ENCODE measurements at places on chromosomes 2 and 18. TPM values are rescaled to one million over a fixed set of nuclear protein-coding genes. Genes with fewer than 3 reads are reported as not detected.

SNORC gene
- 0.55 TPM for total RNA-seq

MYCN gene
- total RNA-seq = 55.0 TPM

KCNG2 gene
- 1.9 TPM for total RNA-seq

CHRND gene
- 3.9 TPM for total RNA-seq

EHD3 gene
- 13.4 TPM for total RNA-seq

RFX8 gene
- 1.5 TPM for total RNA-seq

ADAM23 gene
- total RNA-seq = 9.5 TPM

LYPD6B gene
- 6.8 TPM for total RNA-seq

ASB18 gene
- not detected for total RNA-seq

SPC25 gene
- total RNA-seq = 13.1 TPM

HOXD4 gene
- total RNA-seq = 0.33 TPM

LOXHD1 gene
- 0.77 TPM for total RNA-seq

SLC4A3 gene
- total RNA-seq = 9.8 TPM

GPR45 gene
- not detected for total RNA-seq

LBX2 gene
- not detected for total RNA-seq

TMEM247 gene
- total RNA-seq = not detected

RAB6D gene
- 0.55 TPM for total RNA-seq

SKOR2 gene
- 1.2 TPM for total RNA-seq

HDAC4 gene
- total RNA-seq = 70.1 TPM

KIAA2012 gene
- not detected for total RNA-seq

SCG2 gene
- 9.6 TPM for total RNA-seq

FOXD4L1 gene
- total RNA-seq = not detected

COL3A1 gene
- total RNA-seq = 7,166 TPM

ARHGAP15 gene
- total RNA-seq = 20.8 TPM

CCDC68 gene
- total RNA-seq = 14.3 TPM

SYT4 gene
- total RNA-seq = 68.5 TPM

STAT4 gene
- total RNA-seq = 5.8 TPM

KLF7 gene
- 45.9 TPM for total RNA-seq

PROC gene
- total RNA-seq = not detected

METTL8 gene
- 20.7 TPM for total RNA-seq

CROCC2 gene
- 0.16 TPM for total RNA-seq

MC4R gene
- total RNA-seq = 1.2 TPM

PPP1R7 gene
- 30.5 TPM for total RNA-seq

OTOF gene
- 0.66 TPM for total RNA-seq

IGFBP5 gene
- total RNA-seq = 508 TPM

HEATR5B gene
- 73.4 TPM for total RNA-seq

SCYGR4 gene
- total RNA-seq = not detected

PDE6D gene
- 28.9 TPM for total RNA-seq

IMPA2 gene
- total RNA-seq = 28.3 TPM

CELF4 gene
- total RNA-seq = 41.2 TPM

SERPINB10 gene
- total RNA-seq = 1.3 TPM

SMIM21 gene
- not detected for total RNA-seq

ARHGEF33 gene
- 3.7 TPM for total RNA-seq

SERPINB7 gene
- not detected for total RNA-seq

SLC9A2 gene
- total RNA-seq = 0.49 TPM

FZD7 gene
- total RNA-seq = 31.8 TPM

GPR148 gene
- total RNA-seq = not detected

FSHR gene
- not detected for total RNA-seq

SH3RF3 gene
- 6.3 TPM for total RNA-seq

FRZB gene
- 66.1 TPM for total RNA-seq

CXCR1 gene
- total RNA-seq = 0.33 TPM

RIF1 gene
- total RNA-seq = 98.9 TPM

WIPF1 gene
- 32.8 TPM for total RNA-seq

CERKL gene
- 39.1 TPM for total RNA-seq

PCARE gene
- total RNA-seq = 57.0 TPM

DPY30 gene
- 66.6 TPM for total RNA-seq
